ENCODE measurements at places on chromosomes 16 and 17. TPM values are rescaled to one million over a fixed set of nuclear protein-coding genes. Genes with fewer than 3 reads are reported as not detected.

ZNF385C gene
- polyA plus RNA-seq = 4.4 TPM

CDH13 gene
- 76.4 TPM for polyA plus RNA-seq

ACSM2A gene
- 0.71 TPM for polyA plus RNA-seq

GUCY2D gene
- 0.84 TPM for polyA plus RNA-seq

GLYR1 gene
- 134 TPM for polyA plus RNA-seq

CLEC19A gene
- 0.65 TPM for polyA plus RNA-seq

GJD3 gene
- not detected for polyA plus RNA-seq

ANKRD40CL gene
- polyA plus RNA-seq = 0.63 TPM

MYH2 gene
- polyA plus RNA-seq = 0.21 TPM

KRTAP2-1 gene
- polyA plus RNA-seq = not detected

SNAI3 gene
- polyA plus RNA-seq = 2.2 TPM

CCDC40 gene
- 34.6 TPM for polyA plus RNA-seq
